ENCODE measurements at places on chromosomes 11 and 22. TPM values are rescaled to one million over a fixed set of nuclear protein-coding genes. Genes with fewer than 3 reads are reported as not detected.

DNA sequence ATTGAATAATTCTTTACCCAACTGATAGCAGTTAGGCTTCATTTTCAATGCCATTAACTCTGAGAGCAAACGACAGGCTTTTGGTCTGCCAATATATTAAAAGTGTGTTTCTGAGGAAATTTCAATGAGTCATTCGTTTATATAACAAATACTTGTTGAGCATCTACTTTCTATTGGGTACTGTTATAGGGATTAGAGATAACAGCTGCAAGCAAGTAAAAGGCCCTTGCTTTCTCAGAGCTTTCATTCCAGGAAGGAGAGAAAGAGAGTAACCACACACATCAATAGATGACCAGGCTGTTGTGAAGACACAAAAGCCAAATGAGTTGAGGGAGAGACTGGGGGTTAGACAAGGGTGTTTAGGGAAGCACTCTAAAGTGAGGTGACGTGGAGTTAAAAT lies 35.7 kb downstream of the CD44 start:
- no peak for DNase-seq

DNA sequence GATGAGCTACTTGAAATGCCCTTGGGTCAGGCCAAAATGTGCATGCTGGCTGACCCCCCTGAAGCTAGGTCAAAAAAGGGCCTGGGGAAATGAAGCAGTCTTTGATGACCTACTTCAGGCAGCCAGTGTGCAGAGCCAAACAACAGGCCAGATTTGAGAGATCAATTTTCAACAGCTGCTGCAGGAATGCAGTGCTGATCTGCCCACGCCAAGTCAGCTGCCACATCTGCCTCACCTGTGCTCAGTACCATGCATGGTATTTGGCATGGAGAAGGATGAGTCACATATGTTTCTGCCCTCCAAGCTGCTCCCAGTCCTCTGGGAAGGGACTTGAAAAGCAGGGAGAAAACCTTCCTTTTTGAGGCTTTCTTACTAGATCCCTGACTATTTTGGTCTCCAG lies 35.8 kb downstream of the MTNR1B start:
- no peak for DNase-seq

DNA sequence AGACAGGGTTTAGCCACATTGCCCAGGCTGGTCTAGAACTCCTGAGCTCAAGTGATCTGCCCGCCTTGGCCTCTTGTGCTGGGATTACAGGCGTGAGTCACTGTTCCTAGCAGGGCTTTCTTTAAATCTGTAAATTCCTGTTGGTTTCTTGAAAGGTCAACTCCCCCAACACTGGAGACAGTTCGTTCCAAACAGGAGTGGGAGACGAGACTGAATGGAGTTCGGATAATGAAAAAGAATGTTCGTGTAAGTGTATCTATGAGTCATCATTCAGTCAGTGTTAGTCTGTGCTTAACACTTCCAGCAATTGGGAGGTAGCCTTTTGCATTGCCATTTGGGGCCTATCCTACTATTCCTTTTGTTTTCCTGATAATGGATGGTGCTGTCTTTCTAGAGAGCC lies 10.0 kb upstream of the BACE1-AS start:
- no peak for DNase-seq

DNA sequence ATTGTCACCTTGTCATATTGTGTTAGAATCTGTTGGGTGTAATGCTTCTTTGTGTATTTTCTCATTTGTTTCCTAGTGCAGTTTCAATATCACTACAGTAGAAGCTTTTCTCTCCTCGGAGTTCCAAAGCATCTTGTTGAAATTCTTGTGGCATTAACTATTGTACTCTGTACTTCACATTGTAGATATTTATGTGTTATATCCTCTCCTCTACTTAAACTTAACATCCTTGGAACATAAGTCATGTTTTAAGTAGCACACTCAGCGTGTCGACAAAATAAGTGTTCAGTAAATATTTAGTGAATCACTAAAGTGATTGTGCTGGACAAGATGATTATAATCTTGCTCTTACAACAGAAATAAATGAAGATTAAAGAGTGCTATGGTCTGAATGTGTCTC lies 201.7 kb downstream of the ARHGAP42 start:
- DNase-seq, result no peak

DNA sequence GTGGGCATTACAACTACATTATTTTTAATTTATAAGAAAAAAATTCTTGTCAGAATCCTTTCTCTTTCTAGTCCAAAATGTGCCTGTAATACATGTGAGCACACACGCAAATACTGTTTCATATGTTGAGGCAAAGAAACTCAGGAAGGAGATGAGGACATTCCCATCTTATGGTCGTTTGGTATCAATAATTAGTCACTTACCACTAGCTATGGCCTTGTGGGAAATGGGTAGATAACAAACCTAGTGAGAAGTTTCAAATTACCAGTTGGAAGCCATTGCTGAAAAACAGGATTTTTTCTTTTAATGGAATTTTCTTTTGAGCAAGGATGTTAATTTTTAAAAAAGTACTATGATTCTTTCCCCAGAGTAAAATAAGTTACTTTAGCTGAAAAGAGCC lies 25.7 kb downstream of the AMOTL1 start:
- no peak for DNase-seq

DNA sequence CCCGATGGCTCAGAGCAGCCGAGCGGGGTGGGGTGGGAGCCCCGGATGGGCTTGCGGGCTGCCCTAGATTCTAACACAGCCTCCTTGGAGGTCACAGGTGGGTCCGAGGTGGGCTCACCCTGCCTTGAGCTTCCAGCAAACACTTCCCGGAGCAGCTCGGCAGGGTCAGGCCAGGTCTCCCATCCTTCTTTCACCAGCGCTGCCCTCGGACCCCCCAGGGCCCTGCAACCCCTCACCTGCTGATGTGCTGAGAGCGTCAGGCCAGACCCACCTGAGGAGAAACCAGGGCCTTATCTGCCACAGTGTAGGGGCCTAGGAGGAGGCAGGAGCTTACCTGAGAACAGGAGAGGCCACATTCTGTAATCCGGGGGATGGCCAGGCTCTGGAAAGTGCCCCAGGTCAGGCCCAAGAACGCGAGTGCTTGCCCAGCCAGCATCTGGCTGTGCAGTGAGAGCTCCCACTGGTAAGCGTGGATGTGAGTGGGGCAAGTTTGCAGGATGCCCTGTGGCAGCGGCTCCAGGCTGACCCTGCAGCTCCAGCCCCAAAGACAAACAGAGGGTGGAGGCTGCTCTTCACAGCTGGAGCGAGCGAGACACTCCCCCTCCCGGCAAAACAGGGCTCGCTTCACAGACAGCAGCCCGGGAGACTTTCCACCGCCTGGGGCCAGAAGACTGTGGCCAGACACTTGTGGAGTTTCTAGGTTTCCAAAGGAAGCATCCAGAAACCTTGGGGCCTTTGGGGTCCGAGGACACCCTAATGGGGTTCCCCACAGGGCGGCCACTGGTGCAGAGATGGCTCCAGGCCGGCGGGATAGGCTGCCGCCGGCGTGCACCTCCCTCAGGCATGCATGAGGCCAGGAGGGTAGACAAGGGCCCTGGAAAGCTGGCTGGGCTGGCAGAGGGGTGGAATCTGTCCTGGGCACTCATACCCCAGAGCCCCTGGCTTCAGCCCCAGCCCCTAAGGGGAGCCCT lies at the start of gene IL17REL:
TSS of gene IL17REL (minus strand) at position 555 of the 971 bp plus-strand sequence. CDS start at position 436, 119 bp downstream.
- no peak for DNase-seq

DNA sequence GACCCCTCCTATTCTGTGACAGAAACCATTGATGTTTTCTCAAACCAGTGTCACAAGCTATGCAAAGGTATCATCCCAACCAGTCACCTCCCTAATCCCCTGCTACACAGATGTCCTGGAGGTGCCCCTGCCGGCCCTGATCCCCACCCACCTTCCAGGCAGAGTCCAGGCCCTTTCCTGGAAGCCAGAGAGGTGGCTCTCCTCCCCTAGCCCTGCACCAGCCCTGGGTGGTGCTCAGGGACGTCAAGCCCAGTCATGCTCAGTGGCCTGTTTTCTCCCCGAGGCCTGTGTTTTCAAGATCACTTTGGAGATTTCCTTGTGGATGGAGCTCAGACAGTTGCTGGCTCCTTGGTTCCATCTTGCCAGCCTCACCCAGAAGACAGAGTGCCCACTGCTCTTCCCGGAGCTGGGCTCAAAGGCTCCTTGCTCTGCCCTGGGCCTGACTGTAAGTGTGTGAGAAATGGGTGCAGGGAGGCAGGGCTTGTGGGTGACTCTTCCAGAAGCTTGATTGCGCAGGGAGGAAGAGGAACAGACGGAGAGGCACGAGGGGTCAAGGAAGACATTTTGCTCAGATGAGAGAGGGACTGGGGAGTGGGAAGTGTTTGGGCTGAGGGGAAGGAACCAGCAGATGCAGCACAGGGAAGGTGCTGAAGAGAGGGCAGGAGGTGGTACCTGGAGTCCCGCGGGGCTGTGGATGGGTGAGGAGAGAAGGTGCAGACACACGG lies 11.3 kb downstream of the P2RY6 start:
- no peak for DNase-seq

DNA sequence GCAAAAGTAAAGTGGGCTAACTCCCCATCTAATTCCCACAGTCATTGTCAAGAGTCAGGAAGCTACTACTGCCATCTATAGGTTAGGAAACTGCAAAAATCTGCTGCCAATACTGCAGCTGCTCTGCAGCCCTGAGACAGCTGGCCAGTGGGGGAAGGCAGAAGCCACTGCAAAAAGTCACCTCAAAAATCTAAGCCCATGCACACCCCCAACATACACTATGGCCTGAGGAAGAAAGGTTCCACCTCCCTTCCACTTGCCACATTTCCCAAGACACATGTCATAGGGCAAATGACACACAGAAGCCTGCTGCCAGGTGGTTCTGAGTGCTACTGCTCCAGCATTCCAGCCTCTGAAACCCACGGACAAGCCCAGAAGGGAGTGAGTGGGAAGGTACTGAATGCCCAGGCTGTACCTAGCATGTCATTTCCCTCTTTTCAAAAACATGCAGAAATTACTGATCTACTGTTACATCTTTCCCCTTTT lies 36.9 kb downstream of the DGCR2 start:
- DNase-seq, result peak; percentile 6

- no peak for DNase-seq
These were observed 188.6 kb upstream of the MTMR2 start for GRCh38 chr11:96112192-96113128.

- no peak for DNase-seq
These were observed 751 bp downstream of the ARFGAP3 start for GRCh38 chr22:42856179-42856864.

The DENND5A gene
- total RNA-seq, result 116 TPM

The TMEM134 gene
- 37.3 TPM for total RNA-seq

The GGT1 gene
- 1.4 TPM for total RNA-seq

The PPARA gene
- total RNA-seq, result 15.6 TPM

The ANO5 gene
- total RNA-seq, result 3.4 TPM

The B4GAT1 gene
- total RNA-seq, result 43.3 TPM

Measured in neural crest cell (in vitro differentiated cells).